ENCODE measurements at places on chromosomes 5 and 9.

- no peak for DNase-seq
Observed at GRCh38 chr9:76887003-76887821, 18.7 kb downstream of the PRUNE2 start.

DNA sequence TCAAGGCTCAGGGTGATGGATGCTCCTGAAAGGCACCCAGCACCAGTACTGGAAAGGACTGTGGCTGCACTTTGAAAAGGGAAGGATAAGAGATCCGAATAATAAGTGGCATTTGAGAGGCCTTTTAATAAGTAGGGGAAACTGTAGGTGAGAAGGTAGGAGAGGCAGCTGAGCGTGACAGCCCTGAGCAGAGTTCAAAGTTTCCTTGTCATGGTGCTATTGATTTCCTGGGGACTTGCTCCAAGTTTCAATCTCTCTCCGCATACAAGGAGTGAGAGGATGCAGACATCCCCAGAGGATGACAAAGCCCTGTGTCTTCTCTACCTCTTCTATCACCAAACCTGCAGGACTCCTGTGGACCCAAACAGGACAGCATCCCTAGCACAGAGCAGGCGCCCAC lies 354.5 kb downstream of the SPOCK1 start:
- no peak for DNase-seq

DNA sequence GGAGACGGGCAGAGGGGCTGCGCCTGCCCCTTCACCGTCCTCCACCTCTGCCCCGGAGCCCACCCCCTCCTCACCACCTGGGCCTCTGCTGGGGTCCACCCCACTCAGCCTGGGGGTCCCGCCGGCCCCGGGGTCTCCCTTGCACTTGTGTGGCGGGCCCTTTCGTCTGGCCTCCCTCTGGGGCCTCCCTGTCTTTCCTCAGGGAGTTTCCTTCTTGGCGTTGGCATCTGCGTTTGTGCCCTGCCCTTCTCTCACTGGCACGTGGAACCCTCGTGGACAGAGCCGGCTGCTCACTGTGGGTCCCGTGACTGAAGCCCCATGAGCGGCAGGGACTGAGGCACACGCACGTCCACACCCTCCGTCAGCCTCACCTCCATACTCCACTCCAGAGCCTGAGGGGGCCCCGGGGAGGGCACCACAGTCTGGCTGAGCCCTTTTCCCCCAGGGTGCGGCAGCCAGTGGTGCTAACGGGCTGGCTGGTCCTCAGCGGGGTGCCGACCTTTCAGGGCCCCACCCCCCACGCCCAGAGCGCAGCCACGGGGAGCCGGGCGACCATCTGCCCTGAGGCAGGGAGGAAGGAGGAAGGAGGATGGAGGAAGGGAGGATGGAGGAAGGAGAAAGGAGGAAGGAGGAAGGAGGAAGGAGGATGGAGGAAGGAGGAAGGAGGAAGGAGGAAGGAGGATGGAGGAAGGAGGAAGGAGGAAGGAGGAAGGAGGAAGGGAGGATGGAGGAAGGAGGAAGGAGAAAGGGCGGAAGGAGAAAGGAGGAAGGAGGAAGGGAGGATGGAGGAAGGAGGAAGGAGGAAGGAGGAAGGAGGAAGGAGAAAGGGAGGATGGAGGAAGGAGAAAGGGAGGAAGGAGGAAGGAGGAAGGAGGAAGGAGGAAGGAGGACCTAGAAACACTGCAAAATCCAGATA lies 53.0 kb upstream of the NRARP start:
- no peak for DNase-seq

GRCh38 chr9:134475011-134475790 lies 148.9 kb downstream of the RXRA start:
- DNase-seq = peak; percentile 63

DNA sequence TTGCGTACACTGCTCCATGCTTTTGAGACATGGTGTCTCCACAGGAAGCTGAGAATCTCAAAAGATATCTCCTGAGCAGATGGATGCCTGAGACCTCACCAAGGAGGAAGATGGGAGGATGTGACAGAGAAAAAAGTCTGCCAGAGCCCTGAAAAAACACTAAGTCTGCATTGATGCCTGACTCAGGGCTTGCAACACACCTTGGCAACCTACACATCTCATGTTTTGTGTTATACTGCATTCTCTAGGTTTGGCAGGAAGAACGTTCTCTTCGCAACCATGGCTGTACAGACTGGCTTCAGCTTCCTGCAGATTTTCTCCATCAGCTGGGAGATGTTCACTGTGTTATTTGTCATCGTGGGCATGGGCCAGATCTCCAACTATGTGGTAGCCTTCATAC lies 19.2 kb downstream of the SLC22A4 start:
- no peak for DNase-seq

DNA sequence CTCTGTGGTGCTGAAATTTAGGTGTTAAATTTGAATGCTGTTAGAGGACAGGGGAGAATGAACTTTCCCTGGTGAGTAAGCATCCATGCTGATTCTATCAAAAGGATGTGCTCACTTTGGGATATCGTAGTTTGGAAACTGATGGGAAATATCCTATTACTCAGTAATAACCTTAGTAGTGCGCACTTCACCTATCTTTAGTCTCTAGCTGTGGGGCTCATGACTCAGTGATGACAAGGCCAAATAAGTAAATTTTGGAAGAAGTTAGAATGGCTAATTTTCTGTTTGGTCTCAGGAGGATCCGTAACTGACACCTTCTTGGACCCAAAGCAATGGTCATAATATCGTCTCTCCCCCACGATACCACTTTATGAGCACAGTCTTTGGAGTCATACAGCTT lies 448.4 kb downstream of the PSAT1 start:
- DNase-seq = peak; percentile 11

DNA sequence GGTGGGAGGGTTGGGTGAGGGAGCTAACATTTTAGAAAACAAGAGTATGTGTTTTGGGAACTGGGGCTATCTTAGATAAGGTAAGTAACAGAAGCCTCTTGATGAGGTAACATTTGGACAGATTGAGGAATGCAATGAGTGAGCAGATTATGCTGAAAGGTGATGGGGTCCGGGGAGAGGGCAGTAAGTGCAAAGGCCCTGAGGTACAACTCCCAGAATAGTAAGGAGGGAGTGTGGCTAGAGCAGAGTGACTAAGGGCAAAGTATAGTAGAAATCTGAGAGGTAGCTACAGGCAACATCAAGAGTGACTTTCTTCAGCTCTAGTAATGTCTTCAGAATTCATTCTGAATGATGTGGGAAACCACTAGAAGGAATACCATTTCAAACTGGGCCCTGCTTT lies 38.9 kb upstream of the FBXL17 start:
- no peak for DNase-seq

- no peak for DNase-seq
Observed at GRCh38 chr9:107681988-107682387, 192.4 kb upstream of the KLF4 start.

- peak; percentile 56 for DNase-seq
Observed at GRCh38 chr5:50709471-50709870, 43.0 kb downstream of the PARP8 start.

- no peak for DNase-seq
Observed at GRCh38 chr9:132481053-132481849, 71.2 kb downstream of the CFAP77 start.

DNA sequence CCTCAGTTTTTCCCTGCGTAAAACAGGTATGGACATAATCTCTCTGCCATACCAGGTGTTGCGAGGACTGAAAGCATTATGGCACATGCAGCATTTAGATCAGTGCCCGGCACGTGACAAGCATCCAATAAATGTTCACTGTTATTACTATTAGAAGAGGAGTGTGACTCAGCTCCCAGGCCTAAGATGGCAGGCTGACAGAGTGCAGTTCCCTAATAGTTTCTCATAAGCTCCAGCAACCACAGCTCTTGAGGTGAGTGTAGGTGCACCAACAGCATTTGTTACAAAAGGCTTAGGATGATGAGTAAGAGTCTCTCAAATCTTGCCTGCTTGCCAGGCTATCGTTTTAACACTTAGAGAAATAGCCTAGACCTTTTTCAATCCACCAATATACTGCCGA lies 28.9 kb upstream of the GLIS3 start:
- DNase-seq = no peak

- no peak for DNase-seq
Observed at GRCh38 chr9:86183229-86184137, 76.0 kb downstream of the C9orf153 start.

- DNase-seq = no peak
Observed at GRCh38 chr5:176687881-176688280, 40.6 kb downstream of the TSPAN17 start.

GRCh38 chr5:165242646-165243045 lies 1737.2 kb downstream of the MAT2B start:
- no peak for DNase-seq
